ENCODE measurements at places on chromosomes 12 and 14.

- DNase-seq, result no peak
These were observed 11.9 kb downstream of the PPP1R36 start for GRCh38 chr14:64561631-64562030.

GRCh38 chr12:111368291-111368787 is 556 bp downstream of the PHETA1 start:
- no peak for DNase-seq

DNA sequence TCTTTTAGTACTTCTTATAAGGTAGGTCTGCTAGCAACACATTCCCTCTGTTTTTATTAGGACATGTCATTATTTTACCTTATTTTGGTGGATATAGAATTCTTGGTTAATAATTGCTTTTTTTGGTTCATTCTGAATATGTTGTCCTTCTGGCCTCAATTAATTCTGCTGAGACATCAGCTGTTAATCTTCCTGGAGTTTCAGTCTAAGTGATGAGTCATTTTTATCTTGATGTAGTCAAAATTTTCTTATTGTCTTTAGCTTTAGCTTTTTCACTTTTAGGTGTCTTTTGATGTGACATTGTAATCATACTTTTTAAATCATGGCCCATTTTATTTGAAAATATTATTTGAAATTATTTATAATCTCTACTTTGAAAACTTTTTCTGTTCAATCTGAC is 104.9 kb upstream of the PMCH start:
- no peak for DNase-seq

DNA sequence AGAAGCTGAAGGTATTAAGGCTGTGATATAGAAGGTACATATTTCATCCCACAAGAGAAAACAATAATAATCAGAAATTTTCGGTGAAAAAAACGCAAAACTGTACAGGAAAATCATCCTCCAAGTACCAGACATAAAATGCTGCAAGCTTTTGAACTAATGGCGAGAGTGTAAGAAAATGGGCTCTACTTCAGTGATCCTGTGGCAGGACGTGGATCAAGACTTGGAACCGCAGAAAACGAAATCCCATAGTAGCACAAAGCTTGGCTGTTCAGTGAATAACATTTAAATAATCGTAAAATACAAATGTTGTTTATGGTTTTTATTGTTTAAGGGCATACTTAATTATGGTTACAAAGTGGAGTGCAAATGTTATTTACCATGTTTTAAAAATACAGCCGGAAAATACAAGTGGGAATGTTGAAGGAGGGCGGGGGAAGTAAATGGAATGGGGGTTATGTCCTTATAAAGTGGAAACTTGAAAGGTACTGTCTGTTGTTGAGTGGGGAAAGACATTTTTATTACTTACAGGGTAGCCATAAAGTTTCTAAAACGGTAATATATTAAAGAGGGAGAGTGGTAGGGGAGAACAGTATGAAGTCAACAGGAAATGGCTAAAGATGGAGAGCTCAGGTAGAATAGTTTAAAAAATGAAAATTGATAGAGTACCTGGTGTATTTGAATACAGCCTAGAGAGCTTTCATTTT is 1.1 kb downstream of the SMIM10L1 start:
- no peak for DNase-seq

DNA sequence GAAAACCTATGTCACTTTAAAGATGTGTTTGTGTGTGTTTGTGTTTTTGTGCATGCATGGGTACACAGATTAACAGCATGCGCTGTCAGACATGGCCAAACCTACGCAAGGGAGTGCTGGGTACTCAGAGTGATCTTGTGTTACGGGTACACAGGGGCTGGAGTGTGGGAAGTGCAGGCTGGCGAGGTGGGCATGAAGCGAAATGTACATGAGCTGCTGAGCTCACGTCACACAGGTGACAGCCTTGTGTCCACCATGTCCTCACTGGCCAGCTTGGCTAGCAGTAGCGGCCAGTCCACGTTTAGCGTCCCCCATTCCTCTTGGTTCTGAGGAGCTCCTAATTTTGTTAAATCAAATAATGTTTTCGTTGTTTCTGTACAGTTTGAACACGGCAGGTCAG is 979.7 kb upstream of the TMEM132C start:
- DNase-seq, result no peak

DNA sequence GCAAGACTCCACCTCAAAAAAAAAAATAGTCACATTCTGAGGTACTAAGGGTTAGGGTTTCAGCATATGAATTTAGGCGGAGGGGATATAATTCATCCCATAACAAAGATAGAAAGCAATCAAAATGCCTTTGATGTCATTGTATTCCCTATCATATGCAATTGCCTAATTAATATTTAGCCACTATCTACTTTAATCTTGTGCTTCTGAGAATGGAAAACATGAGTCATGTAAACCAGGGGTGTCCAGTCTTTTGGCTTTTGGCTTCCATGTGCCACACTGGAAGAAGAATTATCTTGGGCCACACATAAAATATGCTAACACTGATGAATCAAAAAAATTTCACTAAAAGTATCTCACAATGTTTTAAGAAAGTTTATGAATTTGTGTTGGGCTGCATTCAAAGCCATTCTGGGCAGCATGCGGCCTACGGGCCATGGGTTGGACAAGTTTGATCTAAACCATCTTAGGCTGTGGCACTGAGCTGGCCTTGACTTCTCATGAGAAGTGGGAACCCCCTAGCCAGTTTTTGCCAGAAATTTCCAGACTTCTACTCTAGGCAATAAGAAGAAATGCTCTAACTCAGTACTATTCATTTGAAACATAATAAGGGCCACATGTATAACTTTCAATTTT is 219.8 kb downstream of the PTPRO start:
- DNase-seq, result no peak

- peak; percentile 65 for DNase-seq
These were observed 55.8 kb downstream of the SRRM4 start for GRCh38 chr12:119036878-119037825.

DNA sequence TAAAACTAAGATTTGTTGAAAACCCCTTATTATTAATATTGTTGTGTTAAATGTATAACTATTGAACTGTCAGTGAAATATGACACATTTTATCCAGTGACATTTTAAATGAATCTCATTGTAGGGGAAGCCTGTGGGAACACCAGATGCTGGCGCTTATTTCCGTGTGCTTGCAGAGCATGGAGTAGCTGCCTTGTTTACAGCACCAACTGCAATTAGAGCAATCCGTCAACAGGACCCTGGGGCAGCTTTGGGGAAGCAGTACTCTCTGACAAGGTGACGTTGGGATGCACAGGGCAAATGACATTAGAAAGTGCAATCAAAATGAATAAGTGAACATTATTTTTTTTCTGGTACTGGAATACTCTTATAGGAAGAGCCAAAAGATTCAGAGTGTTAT is 96.8 kb downstream of the ACSS3 start:
- peak; percentile 61 for DNase-seq

DNA sequence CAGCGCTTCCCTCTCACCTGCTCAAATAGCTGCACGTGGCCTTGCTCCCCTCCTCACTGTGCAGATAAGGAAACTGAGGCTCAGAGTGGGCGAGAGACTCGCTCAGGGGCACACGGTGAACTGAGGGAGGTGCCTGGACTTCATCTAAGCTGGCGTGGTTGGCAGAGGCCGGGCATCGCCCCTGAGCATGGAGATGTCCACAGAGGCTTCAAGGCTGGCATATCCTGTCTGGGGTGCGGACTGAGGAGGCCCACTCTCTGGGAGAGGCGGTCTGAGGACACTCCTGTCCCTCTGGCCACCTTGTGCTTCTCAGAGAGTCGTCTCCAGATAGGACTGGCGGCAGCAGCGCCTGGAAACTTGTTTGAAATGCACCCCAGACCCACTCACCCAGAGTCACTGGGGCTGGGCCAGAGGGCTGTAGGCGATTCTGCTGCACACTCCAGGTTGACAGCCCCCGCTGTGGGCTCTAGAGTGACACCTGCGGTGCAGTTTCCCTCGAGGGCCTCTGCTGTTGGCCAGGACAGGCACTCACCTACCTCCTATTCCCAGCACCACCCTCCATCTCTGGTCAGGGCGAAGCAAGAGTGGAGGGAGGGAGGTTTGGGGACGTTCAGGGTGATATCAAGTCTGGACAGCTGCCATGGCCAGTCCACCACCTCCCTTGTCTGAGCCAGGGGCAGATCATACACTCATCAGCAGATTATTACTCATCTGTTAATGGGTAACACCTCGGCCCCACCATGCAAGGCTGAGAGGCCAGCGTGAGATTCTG is 11.2 kb upstream of the LBHD2 start:
- DNase-seq, result no peak

GRCh38 chr14:22487401-22487800 is 101.6 kb downstream of the DAD1 start:
- no peak for DNase-seq

GRCh38 chr12:92218394-92219077 is 72.9 kb upstream of the BTG1 start:
- no peak for DNase-seq

DNA sequence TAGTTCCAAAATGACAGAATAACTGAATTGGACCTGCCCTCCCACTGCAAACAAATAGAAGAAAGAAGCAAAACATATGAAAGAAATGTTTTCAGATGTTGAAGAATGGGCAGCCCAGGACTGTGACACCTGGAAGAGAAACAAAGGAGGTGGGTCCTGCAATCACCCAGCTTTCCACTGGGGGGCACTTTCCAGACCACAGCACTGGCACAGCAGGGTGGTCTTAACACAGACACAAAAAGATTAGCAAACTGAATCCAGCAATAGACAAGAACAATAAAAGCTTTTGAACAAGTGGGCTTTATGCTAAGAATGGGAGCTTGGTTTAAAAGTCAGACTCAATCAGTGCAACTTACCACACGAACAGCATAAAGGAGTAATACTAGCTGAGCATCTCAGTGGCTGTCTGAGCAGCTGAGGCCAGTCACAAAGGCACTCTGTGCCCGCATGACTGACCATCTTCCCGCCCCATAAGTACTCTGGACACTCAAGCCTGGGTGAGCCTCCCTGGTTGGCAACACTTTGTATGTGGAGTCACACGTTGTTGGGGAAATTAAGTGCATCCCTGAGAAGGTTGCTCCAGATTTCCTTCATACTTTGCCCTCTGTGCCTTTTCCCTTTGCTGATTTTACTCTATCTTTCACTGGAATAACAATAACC is 27.7 kb downstream of the JKAMP start:
- peak; percentile 27 for DNase-seq

GRCh38 chr14:48582938-48583337 is 907.5 kb upstream of the MDGA2 start:
- DNase-seq, result no peak

DNA sequence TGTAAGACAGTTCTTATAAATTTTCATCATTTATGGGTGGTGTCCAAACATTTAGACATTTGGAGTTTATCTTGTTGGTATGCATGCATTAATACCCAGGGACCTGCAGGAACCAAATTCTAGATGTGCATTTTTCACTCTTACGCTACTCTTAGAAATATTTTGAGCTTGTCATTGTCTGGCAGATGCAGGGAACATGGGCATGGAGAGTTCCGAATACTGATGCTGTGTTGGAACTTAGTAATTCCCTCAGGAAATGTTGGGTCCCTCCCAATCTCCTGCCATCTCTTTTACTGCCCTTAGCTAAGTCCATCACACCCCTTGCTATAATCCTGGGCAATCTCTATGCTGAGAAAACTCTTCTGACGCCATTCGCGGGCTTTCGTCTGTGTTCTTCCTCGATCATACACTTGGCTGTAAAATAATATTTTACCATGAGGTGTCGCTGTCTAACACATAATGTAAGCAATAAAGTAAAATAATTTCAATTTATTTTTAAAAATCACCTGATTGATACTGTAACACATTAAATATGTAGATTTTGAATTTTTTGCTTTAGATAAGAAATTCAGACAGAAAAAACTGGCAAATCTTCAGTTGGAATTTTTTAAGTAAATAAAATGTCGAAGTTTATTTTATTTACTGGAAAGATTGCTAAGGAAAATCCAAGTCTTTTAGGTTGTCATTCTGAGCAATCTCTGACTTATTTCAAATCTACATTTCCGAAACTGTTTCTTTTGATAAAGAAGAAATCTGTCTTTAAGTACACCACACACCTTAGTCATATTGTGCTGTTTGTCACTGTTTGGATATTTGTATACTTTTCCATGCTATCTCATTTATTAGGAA is 304.1 kb upstream of the SSTR1 start:
- DNase-seq, result peak; percentile 65

- no peak for DNase-seq
These were observed 659 bp downstream of the MYL2 start for GRCh38 chr12:110919720-110920119.

- no peak for DNase-seq
These were observed 36.2 kb downstream of the DLK1 start for GRCh38 chr14:100762901-100763300.

- DNase-seq, result peak; percentile 19
These were observed 14.1 kb upstream of the NOP2 start for GRCh38 chr12:6582196-6582595.

- DNase-seq, result no peak
These were observed 70.3 kb downstream of the TBX5 start for GRCh38 chr12:114335607-114336006.

- no peak for DNase-seq
These were observed 15.7 kb downstream of the PLEKHG7 start for GRCh38 chr12:92718483-92718990.

DNA sequence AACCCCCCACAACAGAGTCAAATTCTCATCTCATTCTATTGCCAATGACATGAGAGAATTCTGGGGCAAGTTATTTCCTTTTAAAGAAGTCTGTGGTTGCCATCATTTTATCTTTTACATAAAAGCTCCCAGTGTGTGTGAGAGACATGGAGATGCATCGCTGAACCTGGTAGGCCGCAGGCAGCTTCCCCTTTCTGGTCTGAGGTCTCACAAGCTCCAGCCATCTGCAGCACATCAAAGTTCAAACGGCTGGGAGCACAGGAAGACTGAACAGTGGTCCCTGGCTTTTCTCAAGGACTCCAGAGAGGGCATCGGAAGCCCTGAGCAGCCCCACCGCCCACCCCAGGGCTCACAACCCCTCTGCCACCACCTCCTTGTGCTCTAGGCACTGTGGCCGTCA is 141.7 kb downstream of the RIMBP2 start:
- no peak for DNase-seq

DNA sequence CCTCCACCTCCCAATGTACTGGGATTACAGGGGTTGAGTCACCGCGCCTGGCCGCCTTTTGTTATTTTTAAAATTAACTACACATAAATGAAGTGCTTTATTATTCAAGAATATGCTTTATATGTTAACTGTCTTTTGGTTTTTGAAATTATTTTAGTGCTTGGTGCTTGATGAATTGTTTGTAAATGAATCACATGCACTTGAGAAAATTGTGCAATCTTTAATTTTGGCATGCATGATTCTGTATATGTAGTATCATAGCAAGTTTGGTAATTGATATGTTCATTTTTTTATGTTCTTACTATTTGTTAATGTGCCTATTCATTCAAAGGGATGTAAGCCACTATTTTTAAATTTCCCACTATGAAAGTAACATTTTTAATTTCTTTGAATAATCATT is 440.9 kb downstream of the NAV3 start:
- no peak for DNase-seq

- DNase-seq, result no peak
These were observed 14.2 kb upstream of the MYO1A start for GRCh38 chr12:57063991-57064685.

All from NCI-H1694 (cell line).